Suppressor macrophage (primary cell): ENCODE measurements at places on chromosomes 1 and 21.
A peak's percentile ranks its signal among the peaks of the same experiment; 100 is the strongest.

- no peak for DNase-seq
Measured at GRCh38 chr21:30719401-30719800, 824 bp upstream of the KRTAP21-3 start.

DNA sequence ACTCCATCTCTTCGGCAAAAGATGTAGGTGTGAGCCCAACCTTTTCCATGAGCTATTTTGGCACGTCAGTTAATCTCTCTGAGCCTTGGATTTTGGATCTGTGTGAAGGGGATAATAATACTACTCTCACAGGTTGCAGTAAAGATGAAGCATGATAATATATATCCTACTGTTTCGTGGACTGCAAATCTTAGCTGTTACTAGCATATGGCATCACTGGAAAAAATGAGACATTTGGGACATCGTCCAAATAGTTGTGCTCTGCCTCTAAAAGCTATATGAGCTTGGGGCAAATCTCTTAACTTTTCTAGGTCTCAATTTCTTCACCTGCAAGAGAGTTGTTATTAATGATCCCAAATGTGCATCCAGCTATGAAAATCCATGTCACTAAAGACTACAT, 147.4 kb upstream of the ZRANB2 start:
- no peak for DNase-seq

- DNase-seq: no peak
Measured at GRCh38 chr1:220432408-220432807, 95.5 kb upstream of the MARK1 start.

DNA sequence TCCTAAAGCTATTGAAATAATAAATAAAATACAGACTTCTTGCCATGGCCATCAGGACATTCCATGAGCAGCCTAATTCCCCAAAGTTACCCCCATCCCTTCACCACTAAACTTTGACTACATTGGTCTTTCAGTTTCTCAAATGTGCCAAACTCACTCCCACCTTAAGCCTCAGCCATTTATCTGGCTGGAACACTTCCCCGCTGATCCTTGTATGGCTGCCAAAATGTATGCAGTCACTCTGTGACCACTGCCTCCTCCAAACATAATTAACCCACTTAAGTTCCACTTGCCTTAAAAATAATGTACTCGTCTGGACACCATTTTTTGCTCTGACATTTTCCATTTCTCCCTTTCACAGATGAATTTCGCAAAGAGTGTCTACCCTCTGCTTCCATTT, 407.4 kb downstream of the NTNG1 start:
- DNase-seq: no peak

DNA sequence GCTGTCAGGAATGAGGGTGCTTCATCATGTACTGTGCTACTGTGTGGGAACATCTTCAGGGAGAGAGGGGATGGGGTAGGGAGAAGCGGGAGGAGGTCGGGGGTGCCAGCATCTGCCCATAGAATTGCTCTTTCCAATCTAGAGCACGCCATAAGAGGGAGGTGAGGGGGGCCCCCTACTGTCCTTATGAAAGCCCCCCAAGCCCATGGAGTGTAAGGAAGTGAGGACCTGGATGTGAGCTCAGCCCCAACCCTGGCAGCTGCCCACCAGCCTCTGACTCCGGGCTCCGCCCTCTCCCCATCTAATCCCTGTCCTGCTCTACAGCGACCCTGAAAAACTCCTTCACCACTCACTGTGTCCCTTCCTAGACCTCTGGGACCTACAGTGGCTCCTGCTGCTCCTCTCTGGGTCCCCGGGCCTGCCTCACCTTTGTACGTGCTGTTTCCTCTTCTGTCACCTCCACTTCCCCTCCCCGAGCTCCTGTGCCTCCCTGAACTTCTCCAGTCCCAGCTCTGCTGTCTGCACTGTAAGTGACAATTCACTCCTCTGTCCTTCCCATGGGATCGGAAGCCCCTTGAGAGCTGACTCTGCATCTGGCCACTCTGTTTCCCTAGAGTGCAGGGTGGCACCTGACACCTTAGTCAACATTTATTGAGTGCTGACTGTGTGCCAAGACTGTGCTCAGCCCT, 269.4 kb downstream of the PTPRU start:
- no peak for DNase-seq

GRCh38 chr1:9909234-9910046, 629 bp downstream of the CTNNBIP1 start:
- DNase-seq: peak; percentile 38

GRCh38 chr1:17920881-17921640, 165.9 kb downstream of the ACTL8 start:
- DNase-seq: no peak

GRCh38 chr1:34406377-34406776, 229.7 kb downstream of the C1orf94 start:
- no peak for DNase-seq

GRCh38 chr21:40686526-40686925, 160.4 kb downstream of the DSCAM start:
- DNase-seq: no peak

DNA sequence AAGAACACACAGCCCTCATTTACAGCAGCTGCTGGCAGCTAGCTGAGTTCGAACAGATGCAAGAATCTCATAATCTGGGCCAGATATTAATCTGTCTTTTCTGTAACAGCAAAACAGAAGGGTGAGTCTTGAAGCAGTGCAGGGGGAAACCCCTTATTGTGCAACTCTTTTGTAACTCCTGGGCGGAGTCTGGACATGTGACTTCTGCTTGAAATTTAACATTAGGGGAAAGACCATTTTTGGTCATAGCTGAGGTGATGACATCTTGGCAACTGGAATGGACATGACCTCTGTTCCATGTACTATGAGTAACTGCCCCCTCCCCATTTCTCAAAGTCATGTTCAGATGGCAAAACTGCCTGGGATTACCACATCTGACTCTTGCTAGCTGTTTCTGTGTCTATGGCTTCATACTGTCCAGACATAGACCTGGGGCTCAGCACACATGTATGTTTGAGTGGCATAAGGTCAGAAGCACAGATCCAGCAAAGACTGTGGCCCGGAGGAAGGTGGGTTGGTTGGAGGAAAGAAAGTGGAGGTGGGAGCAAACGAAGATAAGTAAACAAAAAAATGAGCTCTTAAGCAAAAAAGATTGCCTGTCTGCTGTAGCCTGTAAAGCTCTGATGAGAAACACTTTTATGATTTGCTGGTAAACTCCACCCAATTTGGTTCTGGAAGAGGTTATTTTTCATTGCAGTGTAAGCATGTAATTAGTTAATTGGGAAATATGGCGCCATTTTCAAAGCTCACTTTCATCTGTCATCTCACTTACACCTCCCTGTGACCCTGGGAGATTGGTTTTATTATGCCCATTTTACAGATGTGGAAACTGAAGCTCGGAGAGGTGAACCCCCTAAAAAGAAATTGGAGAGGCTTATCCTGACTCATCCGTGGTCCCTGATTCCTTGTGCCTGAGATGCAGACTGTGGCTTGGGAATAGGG, 26.1 kb downstream of the ETS2 start:
- DNase-seq: peak; percentile 92

DNA sequence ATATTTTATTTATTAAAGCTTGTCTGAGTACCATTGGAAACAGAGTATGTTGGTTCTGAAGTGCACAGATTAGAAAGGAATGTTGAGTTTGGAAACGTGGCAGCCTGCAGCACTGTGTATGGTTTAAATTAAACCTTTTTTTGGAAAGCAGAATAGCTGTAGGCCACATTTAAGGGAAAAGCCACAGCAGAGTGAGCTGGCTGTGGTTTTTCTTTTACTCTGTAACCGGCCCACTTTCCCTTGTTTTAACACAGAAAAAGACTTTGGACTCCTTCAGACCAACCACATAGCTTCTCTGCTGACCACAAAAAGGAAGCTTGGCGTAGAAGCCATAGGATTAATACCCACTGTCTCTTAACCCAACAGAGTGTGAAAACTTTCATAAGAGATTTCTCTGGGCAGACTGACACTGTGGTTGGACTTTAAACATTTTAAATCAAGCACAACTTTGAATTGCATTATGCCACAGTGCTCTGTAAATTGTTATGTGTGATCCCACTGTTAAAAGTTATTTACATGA, 75.2 kb downstream of the NFIA start:
- DNase-seq: peak; percentile 64

GRCh38 chr1:37480581-37481288, 6.4 kb downstream of the ZC3H12A start:
- no peak for DNase-seq

DNA sequence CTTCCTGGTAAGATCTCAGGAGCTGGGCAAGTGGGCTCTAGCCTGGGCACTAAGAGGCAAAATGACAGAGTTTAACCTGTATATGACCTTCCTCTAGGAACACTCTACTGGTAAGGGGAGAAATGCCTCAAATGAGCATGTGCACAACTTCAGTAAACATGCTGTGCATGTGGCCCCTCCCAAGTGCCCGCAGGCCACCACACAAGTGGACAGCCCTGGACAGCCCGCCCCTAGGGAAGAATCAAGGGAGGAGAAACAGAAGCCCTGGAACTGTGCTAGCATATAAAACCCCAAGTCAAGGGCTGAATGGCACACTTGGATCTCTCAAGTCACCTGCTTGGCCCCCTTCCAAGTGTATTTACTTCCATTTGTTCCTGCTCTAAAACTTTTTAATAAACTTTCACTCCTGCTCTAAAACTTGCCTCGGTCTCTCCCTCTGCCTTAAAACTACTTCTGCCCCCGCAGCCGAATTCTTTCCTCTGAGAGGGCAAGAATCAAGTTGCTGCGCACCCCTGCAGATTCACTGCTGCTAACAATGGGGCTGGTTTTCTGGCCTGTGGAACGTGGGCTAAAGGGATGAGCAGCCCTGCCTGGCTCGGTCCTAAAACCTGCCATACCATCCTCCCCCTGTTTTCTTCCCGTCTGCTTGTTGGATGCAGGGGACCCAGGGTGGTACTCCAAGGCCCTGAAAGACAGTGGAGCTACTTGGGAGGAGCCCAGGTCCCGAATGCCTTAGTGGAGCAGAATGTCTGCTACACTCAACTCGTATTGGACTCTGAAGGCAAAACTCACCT, 93.5 kb downstream of the IER5 start:
- DNase-seq: no peak

DNA sequence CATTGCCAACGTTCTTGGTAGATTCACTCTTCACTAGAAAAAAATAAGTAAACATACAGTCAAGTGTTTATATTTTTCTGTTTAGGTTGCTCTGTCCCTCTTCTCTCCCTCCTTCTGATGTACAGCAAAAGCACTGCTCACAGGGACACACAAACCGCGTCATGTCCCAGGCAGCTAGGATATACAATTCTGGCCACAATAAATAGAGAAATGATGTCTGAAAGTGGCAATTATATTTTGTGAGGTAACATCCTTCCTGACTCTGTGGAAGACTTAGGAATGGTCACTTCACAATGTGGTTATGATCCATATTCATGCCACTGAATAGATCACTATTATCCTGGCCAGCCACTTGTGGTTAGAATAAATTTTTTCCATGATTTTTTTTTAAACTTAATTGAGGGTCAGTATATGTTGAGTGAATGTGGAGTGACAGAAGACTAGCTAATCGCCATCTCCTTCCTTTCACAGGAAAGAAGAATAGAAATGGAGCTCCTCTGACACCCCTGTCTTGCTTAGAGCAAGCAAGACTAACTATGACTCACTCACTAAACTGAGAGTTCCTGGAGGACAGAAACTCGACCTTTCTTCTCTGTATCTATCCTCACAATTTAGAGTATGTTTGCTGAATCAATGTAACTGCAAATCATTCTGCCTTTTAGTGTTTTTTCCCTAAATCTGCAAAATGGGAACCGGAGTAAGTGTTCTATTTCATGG, 54.0 kb downstream of the ZNHIT6 start:
- no peak for DNase-seq

DNA sequence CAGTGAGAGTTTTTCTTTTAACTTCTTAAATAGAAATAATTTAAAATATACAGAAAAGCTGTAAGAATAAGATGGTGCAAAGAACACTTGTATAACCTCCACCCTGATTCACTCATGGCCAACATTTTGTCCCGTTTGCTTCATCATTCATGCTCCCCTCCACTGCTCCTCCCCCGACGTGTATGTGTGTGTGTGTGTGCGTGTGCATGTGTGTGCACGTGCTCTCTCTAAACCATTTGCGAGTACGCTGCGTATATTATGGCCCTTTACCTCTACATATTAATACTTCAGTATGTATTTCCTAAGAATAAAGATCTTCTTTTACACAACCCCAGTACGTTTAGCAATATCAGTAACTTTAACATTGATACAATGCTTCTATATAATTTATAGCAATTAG, 43.0 kb downstream of the TRAF5 start:
- no peak for DNase-seq

- DNase-seq: peak; percentile 49
Measured at GRCh38 chr1:46437723-46438122, 43.6 kb downstream of the FAAH start.

GRCh38 chr1:206464456-206464964, 5.8 kb upstream of the IKBKE start:
- peak; percentile 84 for DNase-seq

GRCh38 chr1:202250982-202251381, 57.4 kb downstream of the LGR6 start:
- no peak for DNase-seq

DNA sequence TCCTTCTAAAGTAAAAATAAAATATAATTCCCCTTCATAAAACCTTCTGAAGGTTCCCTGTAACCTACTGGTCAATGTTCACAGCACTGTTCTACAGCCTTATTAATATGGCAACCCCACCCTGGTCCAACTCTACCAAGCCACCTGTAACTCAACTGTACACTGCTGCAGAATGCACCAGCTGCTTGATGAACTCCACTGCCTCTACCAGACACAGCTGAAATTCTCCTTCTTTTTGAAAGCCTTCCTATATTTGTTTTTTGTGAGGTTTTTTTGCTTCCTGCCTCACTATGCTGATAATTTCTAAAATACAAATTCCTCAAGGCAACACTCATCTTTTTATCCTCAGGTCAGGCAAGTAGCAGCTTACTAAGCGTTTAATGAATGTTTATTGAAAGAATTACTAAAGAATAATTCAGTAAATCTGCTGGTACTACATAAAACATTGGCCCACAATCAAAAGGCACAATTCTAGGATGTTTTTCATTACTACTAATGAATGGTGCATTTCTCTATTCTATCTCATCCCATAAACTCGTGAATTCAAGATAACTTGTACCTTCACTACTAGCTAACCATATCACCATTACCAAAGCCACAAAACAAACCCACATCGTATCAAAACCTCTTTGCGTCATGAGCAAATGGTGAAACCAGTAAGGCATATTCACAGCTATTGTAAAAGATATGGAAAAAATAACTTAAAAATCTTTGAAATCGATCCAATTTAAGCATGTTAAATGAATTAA, 2.4 kb downstream of the SSX2IP start:
- DNase-seq: no peak

- no peak for DNase-seq
Measured at GRCh38 chr1:192108161-192108560, 50.1 kb upstream of the RGS18 start.

DNA sequence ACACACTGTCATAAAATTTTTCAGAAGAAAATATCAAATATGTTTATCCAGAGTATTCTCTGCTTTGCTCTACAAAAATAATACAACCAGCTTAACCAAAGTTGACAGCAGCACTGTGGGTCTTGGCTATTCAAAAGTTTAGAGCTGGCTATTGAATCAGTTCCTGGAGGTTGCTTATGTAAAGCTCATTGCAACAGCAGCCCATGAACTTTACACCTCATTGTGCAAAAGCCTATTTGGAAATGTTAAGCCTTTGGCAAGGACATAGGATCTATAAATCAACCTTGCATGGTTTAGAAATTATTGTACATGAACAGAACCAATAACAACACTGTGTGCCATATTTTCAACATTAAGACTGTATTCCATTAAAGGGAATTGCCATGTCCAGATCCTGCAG, 714.9 kb downstream of the ADGRL2 start:
- DNase-seq: no peak
